ENCODE measurements at places on chromosomes 5 and 9.

DNA sequence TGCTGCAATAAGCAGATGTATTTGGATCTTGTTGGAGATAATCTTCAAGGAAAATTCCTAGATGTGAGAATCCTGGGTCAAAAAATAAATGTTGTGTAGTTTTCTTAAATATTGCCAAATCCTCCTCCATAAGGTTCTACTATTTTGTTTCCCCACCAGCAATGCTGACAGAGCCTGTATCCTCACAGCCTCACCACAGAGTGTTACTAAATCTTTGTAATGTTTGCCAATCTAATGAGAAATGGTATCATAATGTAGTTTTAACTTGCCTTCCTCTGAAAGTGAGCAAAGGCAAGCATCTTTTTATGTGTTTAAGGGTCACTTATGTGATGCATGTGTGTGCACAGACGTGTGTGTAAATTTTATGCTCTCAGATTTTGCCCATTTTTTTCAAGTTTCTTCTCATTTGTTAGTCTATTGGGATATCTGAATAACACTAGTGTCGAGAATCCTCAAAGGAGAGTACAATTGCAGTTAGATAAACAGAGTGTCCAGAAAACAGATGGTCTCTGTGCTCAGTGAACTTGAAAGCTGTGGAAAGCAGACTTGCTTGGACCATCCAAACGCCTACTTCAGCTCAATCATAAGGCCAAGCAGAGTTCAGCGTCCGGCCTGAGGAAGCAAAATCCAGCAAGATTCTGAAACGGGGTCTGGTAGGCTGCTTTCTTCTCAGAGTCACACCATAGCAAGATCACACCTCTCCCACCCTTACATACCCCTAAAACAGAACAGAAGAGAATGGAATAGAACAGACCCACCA lies 35.7 kb upstream of the UGT3A1 start:
- no peak for DNase-seq

GRCh38 chr9:85428230-85428629 lies 313.5 kb downstream of the AGTPBP1 start:
- no peak for DNase-seq

DNA sequence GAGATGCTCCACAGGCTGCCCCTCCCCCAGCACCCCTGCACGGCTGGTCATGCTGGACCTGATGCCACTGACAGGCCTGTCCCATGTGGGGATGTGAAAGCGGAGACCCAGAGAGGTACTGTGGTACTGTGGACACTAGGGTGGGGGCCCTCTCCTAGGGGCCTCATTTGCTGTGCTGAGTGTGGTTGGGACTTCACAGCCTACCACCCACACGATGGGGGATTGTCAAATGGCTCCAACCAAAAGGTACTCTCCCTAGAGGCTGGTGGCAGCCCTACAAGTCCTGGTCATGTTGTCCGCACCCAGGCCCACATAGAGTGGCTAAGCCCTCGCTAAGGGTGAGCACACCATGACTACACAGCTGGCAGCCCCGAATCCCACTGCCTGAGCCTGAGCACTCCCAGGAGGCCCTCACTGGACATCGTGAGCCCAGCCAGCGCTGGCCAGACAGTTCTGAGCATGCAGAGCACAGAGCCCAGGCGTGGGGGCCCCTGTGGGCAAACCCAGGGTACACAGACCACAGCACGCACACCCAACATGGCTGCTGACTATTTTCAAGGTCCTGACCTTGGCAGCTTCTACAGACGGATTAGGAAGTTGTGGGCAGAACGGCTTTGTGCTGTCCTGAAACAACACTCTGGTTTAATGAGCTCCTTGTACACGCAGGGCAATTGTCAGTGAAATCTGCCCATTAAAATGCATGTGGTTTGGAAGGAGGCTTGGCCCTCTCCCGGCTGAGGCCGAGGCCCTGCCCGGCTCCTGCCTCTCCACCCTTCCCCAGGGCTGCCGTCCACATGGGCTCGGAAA lies 214.1 kb downstream of the HSPA4 start:
- DNase-seq, result no peak

- no peak for DNase-seq
Measured at GRCh38 chr5:389197-389821, 53.7 kb upstream of the EXOC3 start.

DNA sequence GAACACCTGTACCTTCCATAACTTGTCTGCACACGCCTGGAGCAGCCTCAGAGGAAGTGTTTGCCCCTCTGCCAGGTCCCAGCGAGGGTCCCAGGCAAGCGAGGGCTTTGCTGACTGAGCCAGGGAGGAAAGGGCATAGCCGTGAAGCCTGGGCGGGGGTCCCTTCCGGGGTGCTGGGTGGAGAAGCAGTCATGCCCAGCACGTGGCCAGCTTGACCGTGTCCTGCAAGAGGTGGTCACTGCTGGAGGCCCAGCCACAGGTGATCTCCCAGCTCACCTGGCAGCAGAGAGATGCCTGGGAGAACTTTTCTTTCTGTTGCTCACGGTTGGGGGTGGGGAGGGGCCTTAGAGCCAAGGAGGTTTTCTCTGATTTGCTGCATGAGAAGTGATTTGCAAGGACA lies 195.3 kb downstream of the CACNA1B start:
- DNase-seq, result no peak

GRCh38 chr9:136742591-136743391 lies at the start of gene LCN10:
Gene LCN10 (minus strand): TSS chr9:136742940. CDS start chr9:136742903, 37 bp downstream.
- DNase-seq, result peak; percentile 63

Data from PC-9 (cell line).